ENCODE measurements at places on chromosomes 16 and 17.

- H3K4me1 ChIP-seq = no peaks in the 10 kb centered on the region
- H3K36me3 ChIP-seq = no peaks in the 10 kb centered on the region
- no peak overlapping the region for H3K27ac ChIP-seq
- no peak overlapping the region for H3K4me3 ChIP-seq
- peaks cover 5% of the 10 kb centered on the region for H3K27me3 ChIP-seq
Measured at GRCh38 chr17:34917381-34917780, 43.9 kb downstream of the CCT6B start.

- H3K4me3 ChIP-seq = no peak overlapping the region
- H3K4me1 ChIP-seq = peaks cover 18% of the 10 kb centered on the region
- H3K27ac ChIP-seq = no peak overlapping the region
- no peaks in the 10 kb centered on the region for H3K36me3 ChIP-seq
Measured at GRCh38 chr16:88960516-88960915, 16.5 kb downstream of the CBFA2T3 start.

DNA sequence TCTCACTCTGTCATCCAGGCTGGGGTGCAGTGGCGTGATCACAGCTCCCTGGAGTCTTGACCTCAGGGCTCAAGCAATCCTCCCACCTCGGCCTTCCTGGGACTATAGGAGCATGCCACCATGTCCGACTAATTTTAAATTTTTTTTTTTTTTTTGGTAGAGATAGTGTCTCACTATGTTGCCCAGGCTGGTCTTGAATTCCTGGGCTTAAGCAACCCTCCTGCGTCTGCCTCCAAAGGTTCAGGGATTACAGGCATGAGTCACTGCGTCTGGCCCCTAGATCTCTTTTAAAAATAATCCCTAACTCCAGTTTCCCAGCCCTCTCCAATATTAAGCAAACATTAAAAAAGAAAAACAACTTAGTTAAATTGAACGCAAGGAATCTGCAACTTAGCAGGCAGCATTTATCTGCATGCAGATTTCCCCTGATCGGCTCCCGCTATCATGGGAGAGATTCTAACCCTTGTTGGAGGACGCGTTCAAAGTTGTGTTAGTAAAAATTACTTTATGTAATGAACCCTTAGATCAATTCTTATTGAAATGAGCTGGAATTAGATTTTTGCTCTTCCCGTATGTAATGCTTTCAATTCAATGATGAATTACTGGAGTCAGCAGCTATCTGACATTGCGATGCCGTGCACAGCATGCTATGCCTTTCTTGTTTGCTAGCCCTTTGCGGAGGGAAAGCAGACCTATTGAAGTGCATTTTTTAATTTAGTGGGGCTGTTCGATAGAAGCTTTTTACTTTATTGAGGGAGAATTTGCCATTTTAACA lies 171.7 kb downstream of the HAPSTR1 start:
- no peaks in the 10 kb centered on the region for H3K4me1 ChIP-seq
- H3K36me3 ChIP-seq = no peaks in the 10 kb centered on the region
- peaks cover 5% of the 10 kb centered on the region for H3K27me3 ChIP-seq
- no peak for DNase-seq
- no peak overlapping the region for H3K27ac ChIP-seq

GRCh38 chr16:16923479-16923878 lies 544.5 kb downstream of the NPIPA7 start:
- no peaks in the 10 kb centered on the region for H3K27me3 ChIP-seq
- no peaks in the 10 kb centered on the region for H3K4me1 ChIP-seq
- no peak overlapping the region for H3K27ac ChIP-seq
- H3K4me3 ChIP-seq = no peak overlapping the region
- no peaks in the 10 kb centered on the region for H3K36me3 ChIP-seq

- H3K27me3 ChIP-seq = no peaks in the 10 kb centered on the region
- H3K4me1 ChIP-seq = peaks cover 27% of the 10 kb centered on the region
- H3K4me3 ChIP-seq = no peak overlapping the region
- no peak overlapping the region for H3K27ac ChIP-seq
- H3K36me3 ChIP-seq = no peaks in the 10 kb centered on the region
Measured at GRCh38 chr17:66671156-66671555, 163.8 kb upstream of the CACNG5 start.

DNA sequence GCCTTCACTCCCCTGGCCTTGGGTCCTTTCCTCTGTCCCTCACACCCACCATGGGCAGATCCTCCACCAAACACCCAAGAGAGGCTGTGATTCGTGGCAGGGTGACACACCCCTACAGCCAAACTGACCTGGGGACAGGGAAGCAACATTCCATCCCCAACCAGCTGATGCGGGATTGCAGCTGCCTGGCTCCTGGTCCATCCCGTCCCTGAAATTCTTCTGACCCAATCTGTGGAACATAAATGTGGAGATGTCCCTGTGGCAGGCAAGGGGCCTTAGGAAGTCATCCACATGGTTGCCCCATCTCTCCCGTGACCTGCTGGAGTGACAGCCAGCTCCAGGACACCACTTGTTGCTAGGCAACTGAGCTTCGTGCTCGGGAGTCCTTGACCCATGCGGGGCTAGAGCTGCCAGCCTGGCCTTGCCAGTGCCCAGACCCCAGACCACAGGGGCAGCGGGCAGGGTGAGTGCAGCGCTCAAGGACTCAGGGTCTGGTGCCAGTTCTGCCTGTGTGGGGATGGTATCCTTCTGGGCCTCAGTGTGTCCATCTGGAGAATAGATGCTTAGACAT lies 34.0 kb upstream of the CPNE2 start:
- no peaks in the 10 kb centered on the region for H3K27me3 ChIP-seq
- no peak overlapping the region for H3K27ac ChIP-seq
- no peaks in the 10 kb centered on the region for H3K36me3 ChIP-seq
- H3K4me3 ChIP-seq = no peak overlapping the region
